HFF-Myc (cell line): ENCODE measurements at places on chromosomes 5 and 9.
A peak's percentile ranks its signal among the peaks of the same experiment; 100 is the strongest.

GRCh38 chr5:148540647-148541046, 113.7 kb downstream of the HTR4 start:
- no peak for DNase-seq

DNA sequence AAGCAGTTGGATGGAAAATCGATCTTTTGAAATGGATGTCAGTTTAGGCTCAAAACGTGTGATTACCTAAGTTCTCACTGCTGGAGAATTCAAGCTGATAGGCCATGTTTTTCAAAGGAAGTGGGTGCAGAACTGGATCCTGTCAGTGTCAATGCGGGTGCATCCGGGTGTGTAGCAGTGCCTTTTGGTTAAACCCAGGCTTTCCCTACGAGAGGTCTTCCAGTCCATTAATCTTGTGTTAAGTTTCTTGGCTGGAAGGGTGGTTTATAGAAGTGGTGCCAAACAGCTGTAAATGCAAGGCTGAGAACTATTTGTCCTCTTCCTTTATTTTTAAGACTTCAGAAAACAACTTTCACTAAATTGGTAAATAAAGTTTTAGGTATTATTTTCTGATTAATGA, 71.9 kb downstream of the DAPK1 start:
- no peak for DNase-seq

DNA sequence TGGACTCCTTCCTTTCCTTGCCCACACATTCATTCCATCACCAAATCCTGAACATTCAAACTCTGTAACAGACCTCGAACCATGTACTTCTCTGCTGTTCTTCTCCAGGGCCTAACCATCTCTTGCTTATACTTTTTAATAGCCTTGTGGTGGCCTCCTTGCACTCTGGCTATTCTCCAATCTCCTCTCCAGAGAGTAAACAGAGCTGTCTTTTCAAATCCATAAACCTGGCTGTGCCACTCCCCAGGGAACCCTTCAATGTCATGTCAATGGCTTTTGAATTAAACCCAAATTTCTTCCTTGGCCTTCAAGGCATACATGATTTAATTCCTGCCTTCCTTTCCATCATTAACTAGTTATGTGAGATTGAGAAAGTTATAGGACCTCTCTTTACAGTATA, 277.6 kb upstream of the EFNA5 start:
- DNase-seq: no peak

- peak; percentile 67 for DNase-seq
These were observed 114.6 kb downstream of the ACTBL2 start for GRCh38 chr5:57368010-57368409.

GRCh38 chr5:38446029-38446522, 110.4 kb downstream of the LIFR start:
- DNase-seq: no peak
